ENCODE measurements at places on chromosomes 11 and 22. TPM values are rescaled to one million over a fixed set of nuclear protein-coding genes. Genes with fewer than 3 reads are reported as not detected.

The CDC42EP2 gene
- total RNA-seq: 14.1 TPM

The MUC15 gene
- total RNA-seq: 0.17 TPM

The GANAB gene
- 146 TPM for total RNA-seq

The SCGB1D2 gene
- not detected for total RNA-seq

The CELSR1 gene
- total RNA-seq: 151 TPM

The IL17REL gene
- total RNA-seq: not detected
